ENCODE measurements at places on chromosomes 13 and 19. TPM values are rescaled to one million over a fixed set of nuclear protein-coding genes. Genes with fewer than 3 reads are reported as not detected.

Gene TBXA2R
- 1.1 TPM for polyA plus RNA-seq

Gene ZNF568
- 6.0 TPM for polyA plus RNA-seq

Gene OR4F17
- not detected for polyA plus RNA-seq

Gene PLIN3
- 151 TPM for polyA plus RNA-seq

Gene ZNF527
- polyA plus RNA-seq, result 4.1 TPM

Gene JUNB
- polyA plus RNA-seq, result 93.3 TPM

Gene TPTE2
- polyA plus RNA-seq, result not detected

Gene SSC5D
- polyA plus RNA-seq, result 2.1 TPM

Gene ZNF850
- 1.4 TPM for polyA plus RNA-seq

Gene BEST2
- polyA plus RNA-seq, result not detected

Gene OR10H1
- polyA plus RNA-seq, result not detected

Gene TTC9B
- not detected for polyA plus RNA-seq

Gene ZBTB32
- polyA plus RNA-seq, result not detected

Gene UTP14C
- polyA plus RNA-seq, result 20.5 TPM

Gene KRTDAP
- not detected for polyA plus RNA-seq

Gene SPINT2
- 2.1 TPM for polyA plus RNA-seq

Gene NCR1
- polyA plus RNA-seq, result not detected

Gene GET3
- 123 TPM for polyA plus RNA-seq

Gene SAFB2
- polyA plus RNA-seq, result 16.9 TPM

Gene SMIM44
- not detected for polyA plus RNA-seq

Gene CYP4F2
- not detected for polyA plus RNA-seq

Gene ZNF222
- polyA plus RNA-seq, result 6.0 TPM

Gene CGB1
- not detected for polyA plus RNA-seq

Gene MAST3
- 2.3 TPM for polyA plus RNA-seq

Gene SULT2A1
- polyA plus RNA-seq, result not detected

Gene POU2F2
- 0.43 TPM for polyA plus RNA-seq

Gene S1PR4
- polyA plus RNA-seq, result not detected

Gene SLITRK6
- 3.3 TPM for polyA plus RNA-seq

Gene POSTN
- polyA plus RNA-seq, result 1,141 TPM

Gene PLPP2
- polyA plus RNA-seq, result 1.8 TPM

Gene PRKCG
- not detected for polyA plus RNA-seq

Gene CLEC11A
- 23.4 TPM for polyA plus RNA-seq

Gene LHB
- not detected for polyA plus RNA-seq

Gene MAST1
- polyA plus RNA-seq, result 0.30 TPM

Gene RDH8
- polyA plus RNA-seq, result 0.06 TPM

Gene COL4A2
- 43.8 TPM for polyA plus RNA-seq

Gene ZNF844
- polyA plus RNA-seq, result 4.2 TPM

Gene MISP
- not detected for polyA plus RNA-seq

Gene TGDS
- 14.4 TPM for polyA plus RNA-seq

Gene SELENOV
- not detected for polyA plus RNA-seq

Gene PRTN3
- not detected for polyA plus RNA-seq

Gene B3GNT3
- not detected for polyA plus RNA-seq

Gene C2CD4C
- 0.05 TPM for polyA plus RNA-seq

Gene NAPSA
- polyA plus RNA-seq, result 0.15 TPM

Gene OR7D2
- 0.02 TPM for polyA plus RNA-seq

Gene GAPDHS
- polyA plus RNA-seq, result not detected

Gene UCHL3
- polyA plus RNA-seq, result 76.7 TPM

Gene PSG1
- polyA plus RNA-seq, result 23.3 TPM

Gene CCDC70
- polyA plus RNA-seq, result not detected

Gene LIG4
- 9.4 TPM for polyA plus RNA-seq

Gene IGFL1
- not detected for polyA plus RNA-seq

Gene C1QTNF9B
- polyA plus RNA-seq, result 0.96 TPM

Gene TMEM190
- 0.14 TPM for polyA plus RNA-seq

Gene SERPINE3
- not detected for polyA plus RNA-seq

Gene CEACAM19
- 9.9 TPM for polyA plus RNA-seq

Gene LGALS7B
- 0.28 TPM for polyA plus RNA-seq

Gene MIA
- polyA plus RNA-seq, result 0.99 TPM

Gene LYPD3
- 1.4 TPM for polyA plus RNA-seq

Gene ZNF835
- polyA plus RNA-seq, result not detected

Data from fibroblast of lung (primary cell).